Activated T-cell treated with anti-CD3 and anti-CD28 coated beads for 1 hour (primary cell): ENCODE measurements at places on chromosomes 7 and 10.

GRCh38 chr7:110399421-110399820, 691.5 kb upstream of the LRRN3 start:
- DNase-seq, result no peak

DNA sequence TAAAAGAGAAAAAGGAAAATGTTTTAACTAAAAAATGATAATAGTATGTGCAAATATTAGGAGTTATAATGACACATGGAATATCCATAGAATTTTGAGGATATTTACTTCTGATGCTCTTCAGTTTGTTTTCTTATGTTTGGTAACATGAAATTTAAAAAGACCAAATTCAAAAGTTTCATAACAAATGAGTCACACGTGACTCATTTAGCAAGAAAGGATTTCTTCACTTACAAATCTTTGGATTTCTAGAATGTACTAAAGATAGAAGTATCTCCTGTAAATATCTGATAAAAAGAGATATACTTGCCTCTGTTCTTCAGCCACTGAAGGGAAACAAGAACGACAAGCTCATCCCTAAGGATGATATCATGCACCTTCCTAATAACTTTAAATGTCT, 774.5 kb upstream of the LRRTM3 start:
- DNase-seq, result no peak

- no peak for DNase-seq
Observed at GRCh38 chr7:84231157-84231556, 36.6 kb upstream of the SEMA3A start.

DNA sequence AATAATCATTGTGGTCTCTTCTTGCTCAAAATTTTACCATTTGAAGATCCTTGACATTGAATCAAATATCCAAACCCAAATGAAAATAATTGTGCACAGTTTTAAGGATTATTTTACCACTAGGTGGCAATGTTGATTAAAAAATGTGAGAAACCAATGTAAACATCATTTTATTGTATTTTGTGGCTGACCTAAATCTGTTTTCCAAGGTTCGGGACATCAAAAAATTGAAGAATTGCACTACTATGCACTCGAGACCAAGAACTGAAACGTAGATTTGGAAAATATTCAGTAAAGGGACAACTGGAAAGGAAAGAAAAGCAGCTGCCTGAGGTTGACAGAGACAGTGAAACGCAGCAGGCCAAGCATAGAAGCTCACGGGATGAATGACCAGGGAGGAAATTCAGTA, 259.3 kb downstream of the SNX13 start:
- DNase-seq, result no peak

DNA sequence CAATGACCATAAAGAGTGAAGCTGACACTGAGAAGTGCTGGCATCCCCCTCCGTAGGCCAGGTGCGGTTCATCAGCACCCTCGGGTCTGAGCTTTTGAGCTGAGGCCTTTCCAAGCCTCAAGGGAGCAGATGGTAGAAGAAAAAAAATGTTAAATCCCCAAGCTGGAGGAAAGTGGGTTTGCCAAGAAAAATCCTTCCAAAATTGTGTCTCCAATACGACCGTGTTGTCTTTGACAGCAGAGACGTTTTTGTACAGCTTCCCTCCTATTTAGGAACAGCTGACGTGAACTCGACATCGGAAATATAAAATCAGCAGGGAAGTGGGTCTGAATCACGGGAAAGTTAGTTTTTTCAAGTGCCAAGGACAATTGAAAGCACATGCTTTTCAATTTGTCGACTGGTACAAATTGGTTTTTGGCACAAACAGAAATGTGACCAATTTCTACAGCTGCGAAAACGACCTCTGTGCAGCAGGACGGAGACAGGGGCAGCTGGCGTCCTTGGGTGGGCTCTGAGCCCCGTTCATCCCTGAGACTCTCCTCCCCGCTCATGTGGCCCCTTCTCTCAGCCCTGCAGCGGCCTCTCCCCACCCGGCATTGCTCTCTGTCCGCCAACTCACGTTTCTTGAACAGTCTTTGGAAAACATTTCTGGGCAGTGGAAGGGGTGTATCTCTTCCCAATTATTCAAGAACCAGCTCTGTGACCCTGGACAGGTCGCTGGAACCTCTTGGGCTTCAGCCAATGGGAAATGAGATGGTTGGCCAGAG, 89.9 kb downstream of the PAXIP1 start:
- no peak for DNase-seq
